Activated CD8-positive, alpha-beta memory T cell treated with anti-CD3 and anti-CD28 coated beads for 48 hours (primary cell): ENCODE measurements at places on chromosomes 6 and 20.

- no peak for DNase-seq
Observed at GRCh38 chr6:166767230-166767629, 140.2 kb upstream of the RPS6KA2 start.

- no peak for DNase-seq
Observed at GRCh38 chr20:7687065-7687464, 253.2 kb downstream of the HAO1 start.

DNA sequence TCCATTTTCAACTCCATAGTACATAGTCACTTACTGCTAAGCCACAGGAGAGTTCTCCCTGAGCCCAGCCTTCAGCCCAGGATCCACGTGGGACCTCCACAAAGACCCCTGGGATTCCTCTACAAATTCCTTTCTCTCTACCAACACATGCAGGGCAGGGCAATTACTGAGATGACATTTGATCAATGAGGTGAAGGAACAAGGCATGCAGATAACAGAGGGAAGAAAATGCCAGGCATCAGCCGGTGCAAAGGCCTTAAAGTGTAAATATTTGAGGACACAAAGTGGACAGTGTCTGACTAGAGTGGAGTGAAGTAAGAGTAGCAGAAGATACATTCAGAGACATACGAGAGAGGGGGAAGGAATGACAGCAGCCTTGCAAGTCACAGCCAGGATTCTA lies 70.2 kb downstream of the HS3ST5 start:
- DNase-seq = no peak

DNA sequence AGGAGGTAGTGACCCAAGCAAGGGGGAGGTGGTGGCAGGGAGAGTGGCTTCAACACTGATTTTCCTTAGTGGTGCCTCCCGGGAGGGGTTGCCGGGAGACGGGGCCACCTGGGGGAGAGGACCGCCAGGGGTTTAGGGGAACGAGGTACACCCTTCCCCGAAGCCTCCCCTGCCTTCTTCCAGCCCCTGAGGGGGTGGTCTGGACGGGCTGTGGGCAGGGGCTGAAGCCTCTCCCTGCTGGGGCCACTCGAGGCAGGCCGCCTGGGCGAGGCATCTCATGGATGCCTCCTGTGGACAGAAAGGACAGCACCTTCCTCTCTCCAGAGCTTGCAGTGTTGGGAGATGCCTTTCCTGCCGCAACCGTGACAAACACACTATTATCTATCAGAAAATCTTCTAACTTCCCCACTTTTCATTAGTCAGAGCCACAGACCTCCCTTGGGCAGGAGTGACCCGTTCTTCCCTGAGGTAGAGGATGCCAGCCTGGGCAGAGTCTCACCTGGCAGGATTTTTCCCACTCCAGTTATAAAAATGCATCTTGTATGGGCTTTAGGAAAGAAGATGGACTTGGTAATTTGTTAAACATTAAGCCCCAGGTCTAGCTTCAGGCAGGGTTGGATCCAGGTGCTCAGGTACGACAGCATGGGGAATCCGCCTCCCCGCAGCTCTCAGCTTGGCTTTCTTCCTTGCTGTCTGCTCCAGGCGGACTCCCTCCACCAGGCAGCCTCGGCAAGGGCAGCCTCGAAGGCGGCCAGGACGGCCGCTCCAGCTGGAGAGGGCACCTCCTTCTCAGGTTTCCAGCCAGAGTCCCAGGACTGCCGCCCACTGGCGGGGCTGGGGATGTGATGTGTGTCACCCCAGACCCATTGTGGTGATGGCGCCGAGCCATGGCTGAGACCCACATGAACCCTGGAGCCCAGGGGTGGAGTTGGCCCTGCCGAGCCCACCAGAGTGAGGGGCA lies 11.0 kb downstream of the HRH3 start:
- no peak for DNase-seq

DNA sequence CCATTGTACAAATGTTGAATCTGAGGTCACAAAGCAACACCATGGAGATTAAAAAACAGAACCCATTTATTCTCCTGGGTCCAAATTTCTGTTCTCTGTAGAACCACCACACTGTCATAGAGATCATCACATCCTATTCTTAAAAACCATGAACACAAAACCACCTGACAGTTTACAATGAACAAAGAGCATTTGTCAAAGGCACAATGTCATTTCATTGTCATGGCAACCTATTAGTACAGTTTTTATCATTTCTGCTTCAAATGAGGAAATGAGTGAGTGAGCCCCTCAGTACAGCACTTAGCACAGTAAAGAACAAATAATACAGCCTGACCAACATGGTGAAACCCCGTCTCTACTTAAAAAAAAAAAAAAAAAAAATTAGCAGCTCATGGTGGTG lies 23.1 kb upstream of the LAMP5 start:
- no peak for DNase-seq

DNA sequence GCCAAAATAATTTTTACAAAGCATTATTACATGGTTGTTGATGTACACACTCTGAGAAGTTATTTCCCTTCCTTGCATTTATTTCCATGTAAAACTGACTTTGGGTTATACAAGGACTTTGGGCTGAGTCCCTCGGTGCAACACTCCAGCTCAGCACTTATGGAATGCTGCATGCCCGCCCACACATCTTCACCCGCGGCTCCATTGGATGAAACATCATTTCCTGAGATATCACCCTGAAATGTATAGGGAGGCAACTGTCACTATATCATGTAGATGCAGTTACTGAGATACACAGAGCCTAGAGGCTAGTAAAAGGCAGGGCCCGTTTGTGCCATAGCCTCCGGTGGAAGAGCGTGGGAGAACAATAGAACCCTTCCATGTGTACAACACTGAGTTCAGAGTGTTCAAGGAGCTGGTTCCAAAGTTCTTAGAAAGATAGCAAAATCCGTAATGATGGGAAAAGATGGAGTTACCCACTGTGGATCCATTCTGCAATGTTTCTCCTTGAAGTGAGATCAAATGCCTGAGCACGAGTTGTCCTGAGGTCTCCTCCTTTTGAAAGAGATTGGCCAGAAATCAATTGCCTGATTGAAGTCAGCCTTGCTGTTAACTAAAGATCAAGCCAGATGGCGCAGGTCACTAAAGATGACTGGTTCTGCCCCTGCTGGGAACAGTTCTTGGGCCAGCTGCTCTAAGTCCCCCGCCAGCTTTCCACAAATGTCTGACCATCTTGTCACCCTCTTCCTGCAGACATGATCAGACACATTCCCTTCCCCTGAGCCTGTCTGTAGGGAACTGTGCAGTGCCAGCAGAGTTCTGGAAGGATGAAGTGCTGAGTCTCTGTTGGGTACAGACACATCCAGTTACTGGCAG lies 100.9 kb upstream of the IYD start:
- DNase-seq = no peak
